ENCODE measurements at places on chromosomes 6 and 20. TPM values are rescaled to one million over a fixed set of nuclear protein-coding genes. Genes with fewer than 3 reads are reported as not detected.

The GSTA2 gene
- not detected for polyA plus RNA-seq

The EYA4 gene
- not detected for polyA plus RNA-seq

The SNX21 gene
- polyA plus RNA-seq, result 2.4 TPM

The RIPPLY2 gene
- polyA plus RNA-seq, result not detected

The ERVFRD-1 gene
- polyA plus RNA-seq, result not detected

The THBD gene
- not detected for polyA plus RNA-seq

The FILIP1 gene
- not detected for polyA plus RNA-seq

The DBNDD2 gene
- polyA plus RNA-seq, result not detected

The BANF2 gene
- not detected for polyA plus RNA-seq

The NKAIN2 gene
- not detected for polyA plus RNA-seq

The IFT52 gene
- 31.3 TPM for polyA plus RNA-seq

The TMEM14A gene
- polyA plus RNA-seq, result 34.6 TPM

The CSNK2A1 gene
- 56.8 TPM for polyA plus RNA-seq

The ARMH2 gene
- 0.50 TPM for polyA plus RNA-seq

The MUC21 gene
- polyA plus RNA-seq, result not detected

The SLC4A11 gene
- polyA plus RNA-seq, result not detected

The DHX35 gene
- 5.9 TPM for polyA plus RNA-seq

The CDH22 gene
- polyA plus RNA-seq, result not detected

The C6orf58 gene
- not detected for polyA plus RNA-seq

The RIMS4 gene
- not detected for polyA plus RNA-seq

The FBXO5 gene
- 12.3 TPM for polyA plus RNA-seq

The HACE1 gene
- polyA plus RNA-seq, result 6.9 TPM

The GPLD1 gene
- 0.95 TPM for polyA plus RNA-seq

The ZSCAN31 gene
- 0.56 TPM for polyA plus RNA-seq

The RIPOR2 gene
- 561 TPM for polyA plus RNA-seq

The PARD6B gene
- 0.70 TPM for polyA plus RNA-seq

The PSMB8 gene
- 366 TPM for polyA plus RNA-seq

The BNIP5 gene
- polyA plus RNA-seq, result not detected

The PACSIN1 gene
- polyA plus RNA-seq, result not detected

The SLC52A3 gene
- polyA plus RNA-seq, result not detected

The DSN1 gene
- 15.4 TPM for polyA plus RNA-seq

The HRH3 gene
- not detected for polyA plus RNA-seq

The NRSN1 gene
- not detected for polyA plus RNA-seq

The TGM3 gene
- polyA plus RNA-seq, result not detected

The GSTA3 gene
- not detected for polyA plus RNA-seq

The DCDC2 gene
- polyA plus RNA-seq, result not detected

The PLA2G7 gene
- polyA plus RNA-seq, result not detected

The FERMT1 gene
- polyA plus RNA-seq, result not detected

The KCNB1 gene
- polyA plus RNA-seq, result not detected

The EDN1 gene
- polyA plus RNA-seq, result not detected

The POM121L2 gene
- polyA plus RNA-seq, result not detected

The SPAG4 gene
- polyA plus RNA-seq, result 1.9 TPM

The TLDC2 gene
- polyA plus RNA-seq, result not detected

The PRKN gene
- 0.55 TPM for polyA plus RNA-seq

The RTEL1 gene
- 2.6 TPM for polyA plus RNA-seq

The SGK2 gene
- polyA plus RNA-seq, result not detected

The TRIM40 gene
- polyA plus RNA-seq, result 0.10 TPM

The DYNLT2 gene
- polyA plus RNA-seq, result 1.0 TPM

The PXMP4 gene
- polyA plus RNA-seq, result 16.2 TPM

The EPHA7 gene
- not detected for polyA plus RNA-seq

The GUCA1A gene
- not detected for polyA plus RNA-seq

The C2 gene
- not detected for polyA plus RNA-seq

The MYCT1 gene
- polyA plus RNA-seq, result not detected

The ZBTB46 gene
- polyA plus RNA-seq, result 0.04 TPM

The SIRT5 gene
- 13.6 TPM for polyA plus RNA-seq

The SUN5 gene
- not detected for polyA plus RNA-seq

The FOXP4 gene
- polyA plus RNA-seq, result 2.6 TPM

The RAB5IF gene
- 126 TPM for polyA plus RNA-seq

All from IgD-negative memory B cell (primary cell).